ENCODE measurements at places on chromosomes 11 and 22.

DNA sequence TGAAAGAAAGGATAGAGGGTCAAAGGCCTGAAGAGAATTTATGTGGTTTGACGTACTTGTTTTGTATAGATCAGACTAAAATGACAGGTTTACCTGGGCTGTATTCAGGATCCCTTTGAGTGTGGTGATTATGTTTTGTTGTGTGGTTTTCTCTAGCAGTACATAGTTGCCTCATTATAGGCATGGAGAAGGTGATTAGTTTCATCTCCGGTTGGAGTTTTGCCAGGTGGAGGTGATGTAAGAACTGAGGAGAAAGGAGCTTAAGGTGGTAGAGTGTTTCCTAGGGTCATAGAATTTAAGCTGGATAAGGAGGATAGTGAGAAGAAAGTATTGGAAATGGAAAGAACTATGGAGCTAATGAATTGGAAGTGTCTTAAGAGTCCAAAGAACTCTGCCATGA is 229.0 kb downstream of the TMEM135 start:
- no peak for DNase-seq

GRCh38 chr11:96228473-96228891 is 114.5 kb downstream of the MAML2 start:
- no peak for DNase-seq

- no peak for DNase-seq
These were observed 198.8 kb upstream of the SEZ6L start for GRCh38 chr22:25970374-25970911.

GRCh38 chr11:72712168-72712751 is 38.0 kb upstream of the PDE2A start:
- no peak for DNase-seq

GRCh38 chr11:70205049-70205725 is 2.1 kb downstream of the FADD start:
- DNase-seq = no peak

GRCh38 chr11:119172513-119172912 is 4.0 kb downstream of the NLRX1 start:
- DNase-seq = no peak

DNA sequence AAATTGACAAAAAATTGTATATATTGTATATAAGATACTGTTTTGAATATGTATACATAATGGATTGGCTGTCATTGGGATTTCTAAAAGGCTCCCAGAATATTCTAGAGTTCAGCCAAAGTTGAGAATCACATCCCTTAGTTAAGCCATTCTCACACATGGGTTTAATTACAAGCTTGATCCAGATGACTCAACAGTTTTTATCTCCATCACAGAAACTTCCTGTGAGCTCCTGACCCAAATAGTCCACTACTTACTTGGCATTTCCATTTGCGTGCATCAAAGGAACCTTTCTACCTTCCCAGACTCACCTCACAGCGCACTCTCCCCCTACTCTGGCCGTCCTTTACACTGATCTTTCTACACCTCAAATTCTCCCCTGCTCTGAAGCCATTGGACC is 184.8 kb upstream of the ARHGAP20 start:
- no peak for DNase-seq

DNA sequence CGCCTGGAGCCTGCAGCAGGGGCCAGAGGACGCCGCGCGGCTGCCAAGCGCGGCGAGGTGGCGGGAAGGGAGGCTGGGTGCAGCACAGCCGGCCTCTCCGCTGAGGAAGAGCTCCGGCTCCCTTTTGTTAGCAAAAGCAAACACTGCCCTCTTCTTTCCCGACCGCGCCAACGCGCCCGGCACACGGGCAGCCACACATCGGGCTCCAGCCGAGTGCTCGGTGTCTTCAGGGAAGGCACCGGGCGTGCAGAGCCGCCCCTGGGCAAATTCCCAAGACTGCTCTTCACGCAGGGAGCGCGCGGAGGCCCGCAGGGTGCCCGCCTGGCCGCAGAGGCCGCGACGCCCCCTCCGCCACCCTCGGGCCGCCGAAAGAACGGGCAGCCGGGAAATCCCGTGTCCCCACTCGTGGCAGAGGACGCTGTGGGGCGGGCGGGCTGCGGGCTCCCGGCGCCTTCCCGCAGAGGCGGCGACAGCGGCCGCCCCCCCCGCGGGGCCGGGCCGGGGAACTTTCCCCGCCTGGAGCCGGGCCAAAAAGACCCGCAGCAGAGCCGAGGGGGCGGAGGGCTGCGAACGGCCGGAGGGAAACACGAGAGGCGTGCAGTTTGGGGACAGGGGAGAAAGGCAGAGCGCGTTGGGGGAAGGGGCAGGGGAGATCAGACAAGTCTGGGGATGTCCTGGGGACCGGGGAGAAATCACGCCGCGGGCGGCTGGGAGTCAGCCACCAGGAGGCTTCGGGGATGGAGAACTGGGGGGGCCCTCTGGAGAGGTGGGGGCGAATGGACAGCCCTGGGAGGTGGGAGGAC is 931 bp downstream of the CADM1 start:
- peak; percentile 55 for DNase-seq

GRCh38 chr11:46367244-46367915 is 14.1 kb upstream of the MDK start:
- peak; percentile 85 for DNase-seq

DNA sequence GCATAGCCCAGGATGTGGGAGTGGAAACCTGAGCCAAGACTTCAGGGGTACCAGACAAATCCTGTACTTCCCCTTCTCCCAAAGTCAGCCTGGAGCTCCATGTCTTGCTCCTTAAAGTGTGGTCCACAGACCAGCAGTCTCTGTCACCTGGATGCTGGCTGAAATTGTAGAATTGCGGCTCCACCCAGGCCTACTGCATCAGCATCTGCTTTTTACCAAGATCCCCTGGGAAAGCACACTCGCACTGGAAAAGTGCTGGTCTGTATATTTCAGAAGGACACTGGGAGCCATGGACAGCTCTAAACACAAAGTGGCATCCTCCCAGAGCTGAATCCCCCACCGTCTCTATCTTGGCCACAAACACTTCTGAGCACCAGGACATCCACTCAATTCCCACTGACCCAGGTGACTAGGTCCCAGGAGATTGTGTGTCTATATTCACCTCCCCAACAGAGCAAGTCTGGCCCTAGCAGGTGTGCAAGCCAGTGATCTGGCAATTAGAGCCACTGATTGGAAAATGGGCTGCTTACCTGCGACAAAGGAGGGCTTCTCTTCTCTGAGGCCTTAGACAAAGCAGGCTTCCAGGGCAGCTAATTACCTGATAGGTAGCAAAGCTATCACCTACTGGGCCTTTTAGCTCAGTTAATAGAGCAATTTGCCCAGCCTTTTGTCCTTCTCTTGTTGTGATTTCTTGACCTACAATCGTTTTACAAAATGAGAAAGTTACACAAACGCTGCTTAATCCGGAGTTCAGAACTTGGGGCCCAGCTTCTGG is 443.3 kb downstream of the MN1 start:
- DNase-seq = no peak

GRCh38 chr22:17726928-17727897 is 47.1 kb downstream of the BID start:
- DNase-seq = no peak

DNA sequence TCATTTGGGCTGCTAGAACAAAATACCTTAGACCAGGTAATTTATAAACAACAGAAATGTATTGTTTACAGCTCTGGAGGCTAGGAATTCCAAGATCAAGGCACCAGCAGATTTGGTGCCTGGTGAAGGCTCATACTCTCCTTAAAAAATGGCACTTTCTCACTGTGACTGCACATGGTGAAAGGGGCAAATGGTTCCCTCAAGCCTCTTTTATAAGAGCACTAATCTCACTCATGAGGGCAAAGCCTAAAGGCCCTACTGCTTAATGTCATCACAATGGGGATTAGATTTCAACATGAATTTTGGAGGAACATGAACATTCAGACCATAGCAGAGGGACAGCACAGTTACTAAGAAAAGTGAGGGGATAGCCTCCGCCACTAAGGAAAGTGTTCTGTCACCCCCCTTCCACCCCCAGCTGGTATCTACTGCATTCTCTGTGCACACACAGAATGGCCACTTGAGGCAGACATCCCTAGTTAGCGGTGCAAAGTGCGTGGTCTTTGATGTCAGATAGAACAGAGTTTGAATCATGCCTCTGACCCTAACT is 47.2 kb upstream of the CEP295 start:
- no peak for DNase-seq

GRCh38 chr11:109000531-109000930 is 335.7 kb downstream of the DDX10 start:
- no peak for DNase-seq

DNA sequence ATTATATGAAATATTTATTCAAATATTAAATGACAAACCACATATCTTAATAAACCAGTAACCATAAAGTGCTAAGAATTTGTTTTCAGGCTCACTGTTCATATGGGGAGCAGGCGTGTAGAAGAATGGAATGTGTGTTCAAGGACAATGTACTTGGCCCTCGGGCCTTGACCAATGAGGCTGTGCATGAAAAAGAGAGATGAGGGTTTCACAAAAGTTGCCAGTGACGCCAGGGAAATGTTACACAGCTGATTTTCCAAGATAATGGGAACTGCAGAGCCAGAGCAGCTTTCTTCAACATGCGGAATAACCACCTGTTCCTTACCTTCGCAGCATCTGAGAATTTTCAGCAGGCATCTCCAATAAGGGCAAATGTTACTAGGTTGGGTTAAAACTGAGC is 4.2 kb downstream of the SF1 start:
- DNase-seq = no peak

DNA sequence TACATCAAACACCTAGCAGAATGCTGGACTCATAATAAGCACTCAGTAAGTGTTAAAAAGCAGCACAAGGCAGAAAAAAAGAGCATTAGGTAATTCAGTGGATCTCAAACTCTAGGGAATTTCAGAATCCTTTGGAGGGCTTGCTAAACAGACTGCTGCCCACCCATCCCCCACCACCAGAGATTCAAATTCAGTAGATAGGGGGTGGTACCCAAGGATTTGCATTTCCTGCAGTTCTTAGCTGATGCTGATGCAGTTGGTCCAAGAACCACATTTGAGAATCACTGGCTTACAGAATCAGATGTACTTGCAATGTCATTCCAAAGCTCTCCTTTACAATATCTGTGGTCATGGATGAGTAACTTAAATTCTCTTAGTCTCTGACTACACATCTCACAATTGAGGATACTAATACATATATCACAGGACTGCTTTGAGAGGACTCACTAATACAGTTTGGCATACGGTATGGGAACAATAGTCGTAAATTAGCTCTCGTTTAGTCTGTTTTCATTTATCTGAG is 664.5 kb downstream of the KCNA4 start:
- DNase-seq = no peak

GRCh38 chr11:57751676-57752253 is at the start of gene BTBD18:
Gene BTBD18 (minus strand): TSS chr11:57751819. CDS start chr11:57751188, 631 bp downstream.
- peak; percentile 71 for DNase-seq

DNA sequence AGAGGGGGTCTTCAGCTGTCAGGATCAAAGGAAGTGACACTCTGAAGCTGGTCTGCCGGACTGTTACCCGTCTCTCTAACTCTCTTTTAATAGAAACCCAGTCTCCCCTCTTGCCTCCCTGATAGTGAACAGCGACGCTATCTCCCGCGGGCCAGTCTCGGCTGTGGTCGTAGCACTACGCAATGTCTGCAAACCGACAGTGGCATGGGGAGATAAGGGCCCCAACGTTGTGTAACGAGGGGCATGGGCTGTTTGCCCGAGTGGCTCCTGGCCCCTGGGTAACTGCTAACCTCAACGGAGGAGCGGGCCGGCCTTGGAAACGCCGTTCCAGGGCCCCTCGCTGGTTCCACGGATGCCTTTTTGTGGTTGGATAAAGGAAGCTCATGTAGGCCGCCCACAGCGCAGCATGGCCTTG is 23.3 kb downstream of the ZBTB16 start:
- peak; percentile 9 for DNase-seq

GRCh38 chr11:70603114-70603755 is 204.9 kb downstream of the CTTN start:
- no peak for DNase-seq

GRCh38 chr22:40326905-40327735 is 19.2 kb upstream of the ADSL start:
- DNase-seq = no peak

DNA sequence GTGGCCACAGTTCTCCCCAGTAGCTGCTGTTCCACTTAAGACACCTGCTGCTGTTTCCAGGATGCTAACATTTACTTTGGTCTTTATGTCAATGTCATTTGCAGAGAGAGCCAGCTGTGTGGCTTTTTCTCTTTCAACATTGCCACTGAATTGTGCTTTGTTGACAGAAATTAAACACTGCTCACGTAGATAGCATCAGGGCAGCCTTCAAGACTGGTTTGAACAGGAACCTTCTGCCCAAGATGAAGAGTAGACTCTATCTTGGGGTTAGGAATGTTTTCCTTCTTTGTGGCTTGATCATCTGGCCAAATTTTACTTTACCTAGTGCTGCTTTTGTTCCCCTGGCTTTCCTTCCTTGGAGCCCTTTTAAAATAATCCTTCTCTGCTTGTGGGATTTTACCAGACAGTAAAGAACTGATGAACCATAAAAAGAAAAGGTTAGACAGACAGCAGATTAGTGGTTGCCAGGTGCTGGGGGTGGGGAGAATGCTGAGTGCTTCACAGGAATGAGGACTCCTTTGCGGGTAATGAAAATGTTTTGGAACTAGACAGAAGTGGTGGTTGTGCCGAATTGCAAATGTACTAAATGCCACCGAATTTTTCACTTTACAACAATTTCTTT is 22.7 kb upstream of the XBP1 start:
- DNase-seq = no peak

- DNase-seq = no peak
These were observed 393.2 kb upstream of the TENM4 start for GRCh38 chr11:79834015-79834414.

- DNase-seq = no peak
These were observed 19.7 kb downstream of the RAB30 start for GRCh38 chr11:83051760-83052671.

- peak; percentile 51 for DNase-seq
These were observed 42.2 kb upstream of the FAM181B start for GRCh38 chr11:82775736-82776346.

GRCh38 chr11:25734591-25735211 is 597.2 kb upstream of the ANO3 start:
- DNase-seq = no peak

- no peak for DNase-seq
These were observed 768.3 kb upstream of the ARHGAP42 start for GRCh38 chr11:99918761-99919160.

DNA sequence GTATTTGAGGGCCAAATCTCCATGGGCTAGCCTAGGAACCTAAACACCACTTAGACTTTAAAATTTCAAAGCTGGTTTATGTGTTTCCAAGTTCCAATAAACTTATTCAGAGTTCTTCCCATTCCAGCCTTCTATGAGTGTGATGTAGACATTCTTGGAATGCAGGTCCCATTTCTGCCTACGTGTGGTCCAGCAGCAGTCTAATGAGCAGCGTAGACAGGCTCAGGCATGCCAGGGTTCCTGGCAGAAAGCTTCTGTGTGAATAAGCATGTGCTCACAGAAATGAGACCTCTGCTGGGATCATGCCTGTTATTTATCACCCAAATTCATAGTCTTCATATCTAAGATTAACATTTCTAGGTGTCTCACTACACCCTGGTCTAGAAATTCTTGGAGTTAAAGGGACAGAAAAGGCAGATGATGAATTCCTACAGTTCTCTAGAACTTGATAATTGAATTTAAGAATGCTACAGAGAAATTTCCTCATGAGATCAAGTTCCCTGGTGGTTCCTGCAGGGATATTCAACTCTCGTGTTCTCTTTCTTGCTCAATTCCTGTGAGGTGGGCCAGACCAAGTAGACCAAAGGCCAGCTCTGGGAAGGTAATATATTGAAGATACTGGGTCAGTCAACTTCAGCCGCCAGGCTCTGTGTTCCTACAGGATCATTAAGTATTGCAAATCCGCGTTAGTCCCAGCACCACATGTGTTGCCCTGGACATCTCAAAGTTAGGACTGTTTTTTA is 17.6 kb downstream of the RNF185 start:
- DNase-seq = no peak

Measured in GM13976 (cell line).